NCI-H2081 (cell line): ENCODE measurements at places on chromosomes 3 and 15.
A peak's percentile ranks its signal among the peaks of the same experiment; 100 is the strongest.

- no peak for DNase-seq
Observed at GRCh38 chr3:41190509-41191284, 8.6 kb upstream of the CTNNB1 start.

GRCh38 chr3:53179580-53179979, 18.6 kb downstream of the PRKCD start:
- no peak for DNase-seq

- DNase-seq, result no peak
Observed at GRCh38 chr3:159186581-159186980, 384.7 kb downstream of the MFSD1 start.

- no peak for DNase-seq
Observed at GRCh38 chr3:52925405-52926313, 28.3 kb upstream of the STIMATE start.

- no peak for DNase-seq
Observed at GRCh38 chr3:82410366-82410765, 648.9 kb upstream of the GBE1 start.

GRCh38 chr3:60660026-60660425, 591.2 kb downstream of the FHIT start:
- no peak for DNase-seq

- DNase-seq, result no peak
Observed at GRCh38 chr15:89794627-89795241, 18.6 kb downstream of the MESP2 start.

DNA sequence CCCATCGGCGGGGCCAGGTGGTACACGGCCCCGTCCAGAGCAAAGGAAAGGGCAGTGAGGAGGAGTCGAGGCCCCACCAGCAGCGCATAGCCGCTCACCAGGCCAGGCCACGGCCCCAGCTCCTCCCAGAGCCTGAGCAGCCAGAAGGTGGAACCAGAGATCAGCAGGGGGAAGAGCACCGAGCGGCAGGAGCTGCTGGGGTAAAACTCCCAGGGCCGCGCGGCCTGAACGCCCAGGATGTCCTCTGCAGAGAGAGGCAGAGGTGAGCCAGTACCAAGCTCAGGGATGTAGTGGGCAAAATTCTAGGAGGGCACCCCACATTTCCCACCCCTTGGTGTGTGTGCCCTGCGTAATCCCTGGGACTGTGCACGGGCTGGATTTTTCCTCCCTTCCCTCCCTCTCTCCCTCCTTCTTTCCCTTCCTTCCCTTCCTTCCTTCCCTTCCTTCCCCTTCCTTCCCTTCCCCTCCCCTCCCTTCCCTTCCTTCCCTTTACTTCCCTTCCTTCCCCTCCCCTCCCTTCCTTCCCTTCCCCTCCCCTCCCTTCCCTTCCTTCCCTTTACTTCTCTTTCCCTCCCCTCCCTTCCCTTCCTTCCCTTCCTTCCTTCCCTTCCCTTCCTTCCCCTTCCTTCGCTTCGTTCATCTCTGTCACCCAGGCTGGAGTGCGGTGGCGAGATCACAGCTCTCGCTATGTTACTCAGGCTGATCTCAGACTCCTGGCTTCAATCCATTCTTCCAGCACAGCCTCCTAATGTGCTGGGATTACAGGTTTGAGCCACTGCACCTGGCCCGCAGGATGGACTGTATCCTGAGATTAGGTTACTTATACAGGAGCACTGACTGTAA, 6.3 kb upstream of the NCBP2 start:
- DNase-seq, result peak; percentile 78

DNA sequence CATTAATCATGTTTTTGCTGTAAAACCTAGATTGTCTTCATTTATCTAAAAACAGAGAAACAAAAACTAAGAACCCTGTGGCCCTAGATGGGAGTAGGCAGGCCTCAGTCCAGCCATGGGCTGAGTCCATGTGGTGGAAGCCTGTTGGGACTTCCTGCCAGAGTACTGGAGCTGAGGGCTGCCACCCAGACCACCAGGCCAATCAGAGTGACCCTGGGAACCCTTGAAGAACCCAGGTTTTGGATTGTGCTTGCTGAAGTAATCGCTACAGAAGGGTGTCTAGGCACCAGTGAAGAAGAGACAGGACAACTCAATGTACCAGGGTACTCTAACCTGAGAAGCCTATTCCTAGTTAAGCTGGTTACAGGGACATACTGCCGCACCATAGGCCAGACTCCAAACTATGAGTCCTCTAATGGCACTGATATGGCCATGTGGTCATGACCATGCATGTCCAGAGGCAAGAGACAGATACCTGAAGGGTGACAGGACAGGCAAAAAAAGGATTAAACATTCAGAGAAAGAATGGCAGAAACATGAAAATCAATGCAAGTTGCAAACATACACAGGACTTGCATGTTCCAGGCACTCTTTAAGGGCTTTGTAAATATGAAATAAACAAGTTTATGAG, 12.9 kb downstream of the CSRNP1 start:
- DNase-seq, result no peak

DNA sequence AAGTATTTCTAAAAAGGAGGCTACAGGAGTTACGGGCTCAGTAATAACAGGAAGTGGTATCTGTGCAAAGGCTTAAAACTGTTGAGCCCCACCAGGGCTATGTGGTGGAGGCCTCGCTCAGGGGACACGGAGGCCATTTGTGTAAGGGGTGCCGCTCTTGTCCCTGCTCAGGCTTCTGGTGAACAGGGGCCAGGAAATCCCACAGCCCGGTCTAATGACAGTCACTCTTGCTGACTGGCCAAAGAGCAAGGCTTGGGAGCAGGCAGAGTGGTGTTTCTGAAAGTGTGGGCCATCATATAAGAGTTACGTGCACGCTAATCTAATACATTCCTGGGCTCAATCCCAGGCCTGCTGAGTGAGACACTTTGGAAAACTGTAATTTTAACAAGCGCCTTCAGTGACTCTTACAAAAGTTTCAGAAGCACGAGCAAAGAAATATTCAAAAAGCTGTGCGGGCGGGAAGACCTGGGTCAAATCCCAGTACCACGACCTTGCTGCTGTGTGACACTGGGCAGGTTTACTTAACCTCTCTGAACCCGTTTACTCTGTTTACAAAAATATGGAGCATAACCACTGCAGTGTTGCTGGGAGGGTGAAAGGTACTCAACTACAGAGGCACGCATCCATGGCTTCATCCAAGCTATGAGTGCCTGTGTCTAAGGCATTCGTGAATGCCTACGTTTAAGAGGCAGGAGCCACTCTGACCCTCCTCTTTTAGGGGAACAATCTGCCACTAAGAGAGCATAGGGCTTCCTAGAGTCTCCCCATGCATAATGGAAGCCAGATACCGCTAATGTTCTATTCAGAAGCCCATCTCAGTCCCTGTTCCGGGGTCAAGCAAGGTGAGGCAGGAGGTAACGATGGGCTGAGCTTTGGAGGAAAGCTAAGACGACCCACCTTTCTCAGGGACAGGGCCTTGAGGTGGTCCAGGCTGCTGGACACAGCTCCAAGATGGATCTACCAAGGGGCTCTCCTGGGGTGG, 2.0 kb downstream of the ATP10A start:
- no peak for DNase-seq
